NCI-H1930 (cell line): ENCODE measurements at places on chromosomes 7 and 10.

DNA sequence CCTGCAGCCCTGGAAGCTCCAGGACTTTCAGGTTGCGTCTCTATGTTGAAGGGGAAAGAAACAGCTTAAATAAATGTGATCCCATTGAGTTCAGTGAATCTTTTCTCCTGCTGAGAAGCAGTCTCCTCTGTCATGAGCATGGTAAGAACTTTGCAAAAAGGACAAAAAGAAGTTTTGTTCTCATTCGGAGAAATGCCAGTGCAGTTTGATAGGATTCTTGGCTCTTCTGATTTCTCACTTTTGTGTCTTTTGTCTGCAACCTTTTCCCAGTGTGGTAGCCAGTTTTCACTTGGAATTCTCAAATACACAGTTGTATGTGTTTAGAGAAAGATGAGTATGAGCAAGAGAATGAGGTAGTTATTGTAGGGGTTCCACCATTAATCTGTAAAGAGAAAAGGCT, 64.3 kb downstream of the AP3M1 start:
- no peak for DNase-seq

- DNase-seq: no peak
Observed at GRCh38 chr7:130994378-130995115, 260.5 kb upstream of the KLF14 start.

DNA sequence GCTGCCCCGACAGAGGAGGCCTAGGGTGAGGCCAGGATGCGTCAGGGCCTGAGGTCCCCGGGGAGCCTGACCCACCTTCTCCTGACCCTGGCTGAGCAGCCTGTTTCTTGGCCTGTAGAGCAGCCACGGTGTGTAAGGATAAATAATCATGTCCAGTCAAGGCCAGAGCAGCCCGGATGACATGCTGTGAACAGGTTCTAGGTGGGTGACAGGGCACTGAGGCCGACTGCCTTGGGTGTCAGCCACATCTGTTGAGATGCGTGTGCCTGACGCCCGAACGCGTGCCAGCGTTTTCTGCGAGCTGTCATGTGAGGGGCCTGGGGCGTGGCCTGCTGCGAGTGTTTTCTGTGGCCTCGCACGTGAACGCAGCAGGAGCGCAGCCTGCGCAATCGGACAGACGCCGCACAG, 118.3 kb downstream of the FAM53B start:
- no peak for DNase-seq

DNA sequence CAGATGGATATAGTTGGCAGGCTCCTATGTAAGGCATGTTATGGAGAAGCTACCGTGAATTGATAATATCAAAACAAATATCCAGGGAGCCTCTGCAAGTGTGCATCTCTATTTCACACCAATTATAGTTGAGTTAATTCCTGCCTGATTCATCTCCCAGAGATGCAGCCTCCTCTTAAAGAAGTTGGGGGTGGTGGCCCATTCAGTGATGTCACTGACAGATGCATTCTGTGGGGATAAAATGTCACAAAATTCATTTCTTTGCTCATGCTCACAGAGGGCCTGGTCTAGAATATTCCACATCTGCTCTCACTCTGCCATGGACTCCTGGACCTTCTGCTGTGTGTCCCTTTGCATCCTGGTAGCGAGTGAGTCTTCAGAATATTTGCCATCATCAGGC, 189.1 kb upstream of the PRSS1 start:
- DNase-seq: no peak

- no peak for DNase-seq
Observed at GRCh38 chr7:42247301-42247700, 10.3 kb upstream of the GLI3 start.

- DNase-seq: no peak
Observed at GRCh38 chr7:36275735-36276284, 113.9 kb upstream of the ANLN start.

- no peak for DNase-seq
Observed at GRCh38 chr7:73363225-73364005, 35.5 kb downstream of the FKBP6 start.

DNA sequence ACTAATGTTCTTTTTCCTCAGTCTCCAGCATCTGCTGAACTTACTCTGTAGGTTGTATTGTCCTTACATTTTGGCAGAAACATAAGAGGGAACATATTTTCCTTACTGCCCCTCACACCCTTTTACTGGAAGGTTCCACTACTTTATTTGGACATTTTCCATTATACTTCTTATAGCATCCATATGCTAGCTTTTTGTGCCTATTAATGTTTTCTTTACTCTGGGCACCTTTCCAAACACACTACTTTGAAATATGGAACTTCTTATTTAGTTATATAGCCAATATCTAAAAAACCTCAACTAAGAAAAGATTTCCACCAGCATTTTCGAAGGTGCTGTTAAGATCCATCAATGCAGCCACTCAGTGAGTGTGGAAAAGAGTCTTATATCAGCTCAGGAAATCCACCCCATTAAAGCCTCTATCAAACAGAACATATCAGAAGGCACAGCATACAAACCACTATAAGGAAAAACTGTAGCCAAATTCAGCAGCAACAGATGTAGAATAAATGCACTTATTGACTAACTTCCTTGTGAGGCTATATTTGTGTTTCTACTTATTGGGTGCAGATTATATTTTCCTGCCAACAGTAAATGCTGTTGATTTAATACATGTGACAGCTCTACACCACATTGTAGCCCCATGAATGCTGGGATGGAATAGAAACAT, 272.5 kb upstream of the SEMA3E start:
- no peak for DNase-seq

- no peak for DNase-seq
Observed at GRCh38 chr10:74871595-74872382, 45.4 kb downstream of the KAT6B start.

DNA sequence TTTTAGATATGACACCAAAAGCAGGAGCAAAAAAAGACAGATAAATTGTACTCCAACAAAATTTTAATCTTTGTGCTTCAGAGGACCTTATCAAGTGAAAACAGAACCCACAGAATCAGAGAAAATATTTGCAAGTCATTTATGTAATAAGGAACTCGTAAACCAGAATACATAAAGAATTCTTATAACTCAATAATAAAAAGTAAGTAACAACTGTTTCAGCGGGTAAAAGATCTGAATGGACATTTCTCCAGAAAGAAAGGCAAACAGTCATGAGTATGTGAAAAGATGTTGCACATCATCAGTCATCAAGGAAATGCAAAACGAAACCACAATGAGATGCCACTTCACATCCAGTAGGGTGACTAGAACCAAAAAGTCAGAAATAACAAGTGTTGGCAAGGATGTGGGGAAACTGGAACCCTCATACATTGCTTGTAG, 167.7 kb upstream of the KCTD7 start:
- DNase-seq: no peak

DNA sequence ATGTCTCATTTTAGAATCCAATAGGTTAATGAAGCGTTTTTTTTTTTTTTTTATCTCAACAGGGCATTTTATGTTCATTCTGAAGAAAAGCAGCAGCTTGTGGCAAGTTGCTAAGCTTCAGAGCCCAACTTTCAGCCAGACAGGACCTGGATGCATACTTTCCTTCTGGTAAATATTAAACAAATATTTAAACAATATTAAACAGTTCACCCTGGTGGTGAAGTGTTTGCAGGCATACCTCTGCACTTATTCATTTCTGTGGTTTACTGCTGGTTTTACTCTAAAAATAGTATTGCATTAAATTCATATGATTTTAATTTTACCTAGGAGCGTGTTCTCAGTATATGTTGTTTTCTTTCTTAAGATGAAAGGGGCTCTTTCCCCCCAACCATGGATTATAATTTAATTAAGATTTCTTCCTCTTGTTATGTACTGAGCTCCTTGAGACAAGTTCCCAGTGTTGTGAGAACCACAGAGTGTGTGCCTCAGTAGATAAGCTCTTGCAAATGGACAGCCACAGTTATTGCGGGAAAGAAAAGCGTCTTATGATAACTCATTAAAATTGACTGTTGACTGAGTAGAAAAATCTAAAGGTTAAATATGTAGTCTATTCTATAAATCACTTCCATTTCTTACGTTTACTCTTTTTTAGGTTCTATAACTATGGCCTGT, 155.8 kb downstream of the MALRD1 start:
- no peak for DNase-seq

- DNase-seq: no peak
Observed at GRCh38 chr7:157466867-157467261, 130.1 kb downstream of the DNAJB6 start.

DNA sequence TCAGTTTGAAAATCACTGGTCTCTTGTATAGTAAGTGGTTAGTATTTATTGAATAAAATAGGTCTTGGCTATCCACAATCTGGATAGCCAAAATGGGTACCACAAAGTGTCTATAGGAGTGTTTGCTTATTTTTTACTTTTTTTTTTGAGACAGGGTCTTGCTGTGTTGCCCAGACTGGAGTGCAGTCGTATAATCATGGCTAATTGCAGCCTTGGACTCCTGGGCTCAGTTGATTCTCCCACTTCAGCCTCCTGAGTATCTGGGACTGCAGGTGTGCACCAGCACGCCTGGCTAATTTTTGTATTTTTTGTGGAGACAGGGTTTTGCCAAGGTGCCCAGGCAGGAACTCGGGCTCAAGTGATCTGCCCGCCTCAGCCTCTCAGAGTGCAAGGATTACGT, 2.8 kb downstream of the RBM33 start:
- no peak for DNase-seq

DNA sequence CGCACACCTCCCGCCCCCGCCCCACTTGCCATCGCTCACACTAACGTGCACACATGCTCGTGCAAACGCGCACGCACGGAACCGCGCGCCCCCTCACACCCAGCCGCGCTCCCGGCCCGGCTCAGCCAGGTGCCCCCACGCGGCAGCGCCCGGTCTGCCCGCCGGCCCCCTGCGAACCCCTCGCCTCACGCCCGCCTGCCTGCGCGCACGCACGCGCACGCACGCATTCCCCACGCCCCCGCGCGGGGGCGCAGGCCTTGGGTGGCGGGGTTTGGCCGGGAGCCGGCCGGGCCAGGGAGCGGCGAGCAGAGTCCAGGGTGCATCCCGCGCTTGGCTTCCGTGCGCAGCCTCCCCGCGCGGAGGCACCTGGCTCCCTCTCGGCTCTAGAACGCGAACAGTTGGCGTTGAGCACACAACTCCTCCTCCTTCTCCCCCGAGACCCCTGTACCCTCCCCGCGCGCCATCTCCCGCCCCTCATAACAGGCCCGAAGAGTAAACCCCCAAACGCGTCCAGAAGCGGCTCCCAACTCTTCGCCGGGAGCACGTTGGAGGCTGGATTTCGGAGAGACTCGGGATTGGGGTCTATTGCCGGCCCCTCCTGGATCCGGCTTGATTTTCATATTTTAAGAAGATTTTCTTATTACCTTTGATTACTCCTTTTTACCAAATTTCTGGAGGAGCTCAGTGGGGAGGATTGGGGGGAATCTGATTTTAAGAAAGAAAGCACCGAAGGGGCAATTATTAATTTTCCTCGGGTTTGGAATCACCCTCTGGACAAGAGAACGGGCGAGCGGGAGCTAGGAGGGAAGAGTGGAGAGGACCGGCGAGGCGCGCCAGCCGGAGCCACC, 527 bp upstream of the SORCS3 start:
- peak; percentile 67 for DNase-seq

DNA sequence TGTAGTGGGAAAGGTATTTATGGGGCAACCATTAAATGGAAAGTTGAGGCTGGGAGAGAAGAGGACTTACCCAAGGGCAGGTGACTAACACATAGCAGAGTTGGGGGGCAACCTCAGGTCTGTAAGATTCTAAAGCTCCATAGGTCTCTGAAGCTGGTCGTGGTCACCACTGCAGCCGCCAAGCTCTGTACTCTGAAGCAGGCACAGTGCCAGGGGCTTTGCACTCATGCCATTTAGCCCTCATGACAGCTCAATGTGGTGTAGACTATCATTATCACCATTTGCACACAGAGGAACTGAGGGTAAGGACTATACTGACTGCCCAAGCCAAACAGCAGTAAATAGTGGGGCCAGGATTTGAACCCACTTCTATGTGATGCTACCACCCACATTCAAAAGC, 32.5 kb upstream of the TMEM273 start:
- DNase-seq: no peak
